ENCODE measurements at places on chromosomes 4 and X.

- no peak for DNase-seq
These were observed 18.6 kb upstream of the TEX13B start for GRCh38 chrX:108000751-108001150.

DNA sequence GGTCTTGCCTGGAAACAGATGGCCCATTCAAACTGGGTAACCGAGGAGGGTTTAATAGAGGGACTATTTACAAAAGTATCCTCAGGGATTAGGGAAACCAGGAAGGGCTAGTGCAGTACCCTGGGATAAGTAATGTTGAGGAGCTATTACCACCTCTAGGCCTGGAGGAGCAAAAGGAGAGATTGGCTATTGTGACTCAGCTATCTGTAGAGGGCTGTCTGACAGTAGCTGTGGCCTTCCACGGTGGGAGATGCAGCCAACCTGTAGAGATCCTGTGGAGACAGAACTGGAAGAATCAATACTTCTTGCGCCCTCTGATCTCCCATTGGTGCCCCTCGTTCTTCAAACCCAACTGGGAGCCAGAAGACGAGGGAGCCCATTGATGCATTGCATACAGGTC, 34.1 kb upstream of the RPS6KA3 start:
- no peak for DNase-seq

DNA sequence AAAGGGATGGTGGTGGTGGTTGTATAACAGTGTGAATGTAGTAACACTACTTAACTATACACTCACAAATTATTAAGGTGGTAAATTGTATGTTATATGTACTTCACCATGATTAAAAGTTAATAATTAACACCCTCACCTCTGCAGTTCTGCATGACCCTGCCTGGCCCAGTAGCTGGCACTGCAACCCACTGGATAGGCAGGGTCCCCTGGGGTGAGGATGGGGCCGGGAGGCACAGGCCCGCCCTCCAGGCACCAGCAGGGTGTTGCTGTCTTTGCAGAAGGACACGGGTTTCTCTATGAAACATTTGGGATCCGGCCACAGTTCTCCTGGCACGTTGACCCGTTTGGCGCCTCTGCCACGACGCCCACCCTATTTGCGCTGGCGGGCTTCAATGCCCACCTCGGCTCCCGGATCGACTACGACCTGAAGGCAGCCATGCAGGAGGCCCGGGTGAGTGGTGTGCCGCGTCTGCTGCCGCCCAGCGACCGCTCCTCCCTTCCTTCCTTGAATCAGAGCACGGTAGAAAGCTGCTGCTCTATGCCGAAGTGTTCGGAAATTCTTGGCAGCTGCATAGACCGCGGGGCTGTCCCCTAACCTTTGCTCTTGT, 11.8 kb downstream of the MAN2B2 start:
- no peak for DNase-seq

DNA sequence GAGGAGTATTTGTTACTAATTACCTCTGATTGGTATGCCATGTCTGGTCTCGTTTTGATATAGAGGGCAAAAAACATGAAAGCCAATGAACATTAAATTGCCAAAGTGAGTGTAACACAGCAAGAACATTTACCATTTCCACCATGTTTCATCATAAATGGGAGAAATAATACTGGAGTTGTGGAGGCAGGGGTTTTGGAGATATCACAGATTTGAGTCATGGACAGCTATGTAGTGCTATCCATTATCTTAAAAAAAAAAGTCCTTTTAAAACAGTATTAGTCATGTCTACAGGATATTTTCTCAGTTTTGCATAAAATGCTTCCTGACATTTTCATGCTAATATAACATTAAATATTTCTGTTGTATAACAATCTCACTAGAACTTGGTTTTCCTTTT, 301.2 kb downstream of the IL1RAPL1 start:
- DNase-seq: no peak

GRCh38 chr4:145907390-145907789, 31.2 kb downstream of the ZNF827 start:
- no peak for DNase-seq

DNA sequence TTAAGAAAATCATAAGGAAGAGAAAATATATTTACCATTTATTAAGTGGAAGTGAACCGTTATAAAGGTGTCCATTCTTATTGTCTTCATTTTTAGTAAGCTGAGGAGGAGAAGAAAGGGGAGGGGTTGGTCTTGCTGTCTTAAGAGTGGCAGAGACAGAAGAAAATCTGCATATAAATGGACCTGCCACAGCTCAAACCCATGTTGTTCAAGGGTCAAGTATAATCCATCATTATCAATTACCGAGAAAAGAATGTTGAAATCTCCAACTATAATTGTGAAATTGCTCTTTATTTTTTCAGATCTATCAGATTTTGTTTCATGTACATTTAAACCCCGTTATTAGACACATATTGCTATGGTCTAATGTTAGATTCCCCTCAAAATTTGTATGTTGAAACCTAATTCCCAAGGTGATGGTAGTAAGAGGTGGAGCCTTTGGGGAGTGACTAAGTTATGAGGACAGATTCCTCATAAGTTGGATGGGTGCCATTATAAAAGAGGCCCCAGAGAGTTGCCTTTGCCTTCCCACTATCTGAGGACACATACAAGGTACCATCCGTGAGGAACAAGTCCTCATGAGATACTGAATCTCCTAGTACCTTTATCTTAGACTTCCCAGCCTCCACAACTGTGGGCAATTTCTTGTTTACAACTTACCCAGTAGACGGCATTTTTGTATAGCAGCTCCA, 58.5 kb upstream of the SMAD1 start:
- DNase-seq: no peak

DNA sequence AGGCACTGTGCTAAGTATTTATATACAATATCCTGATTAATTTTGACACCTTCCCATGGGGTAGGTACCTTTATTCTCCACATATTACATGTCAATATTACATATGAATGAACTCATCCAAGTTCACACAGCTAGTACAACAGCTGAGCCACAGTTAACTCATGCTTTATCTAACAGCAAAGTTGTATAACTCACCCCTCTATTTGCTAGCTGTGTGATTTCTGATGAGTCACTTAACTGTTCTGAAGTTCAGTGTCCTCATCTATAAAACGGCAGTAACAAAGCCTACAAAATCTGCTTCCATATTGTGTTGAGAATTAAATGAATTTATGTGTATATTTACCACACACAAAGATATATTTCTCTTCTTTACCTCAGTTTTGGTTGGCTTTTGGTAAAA, 48.2 kb upstream of the KDR start:
- DNase-seq: no peak

- no peak for DNase-seq
These were observed 359.2 kb downstream of the EPHA5 start for GRCh38 chr4:65311120-65311519.

DNA sequence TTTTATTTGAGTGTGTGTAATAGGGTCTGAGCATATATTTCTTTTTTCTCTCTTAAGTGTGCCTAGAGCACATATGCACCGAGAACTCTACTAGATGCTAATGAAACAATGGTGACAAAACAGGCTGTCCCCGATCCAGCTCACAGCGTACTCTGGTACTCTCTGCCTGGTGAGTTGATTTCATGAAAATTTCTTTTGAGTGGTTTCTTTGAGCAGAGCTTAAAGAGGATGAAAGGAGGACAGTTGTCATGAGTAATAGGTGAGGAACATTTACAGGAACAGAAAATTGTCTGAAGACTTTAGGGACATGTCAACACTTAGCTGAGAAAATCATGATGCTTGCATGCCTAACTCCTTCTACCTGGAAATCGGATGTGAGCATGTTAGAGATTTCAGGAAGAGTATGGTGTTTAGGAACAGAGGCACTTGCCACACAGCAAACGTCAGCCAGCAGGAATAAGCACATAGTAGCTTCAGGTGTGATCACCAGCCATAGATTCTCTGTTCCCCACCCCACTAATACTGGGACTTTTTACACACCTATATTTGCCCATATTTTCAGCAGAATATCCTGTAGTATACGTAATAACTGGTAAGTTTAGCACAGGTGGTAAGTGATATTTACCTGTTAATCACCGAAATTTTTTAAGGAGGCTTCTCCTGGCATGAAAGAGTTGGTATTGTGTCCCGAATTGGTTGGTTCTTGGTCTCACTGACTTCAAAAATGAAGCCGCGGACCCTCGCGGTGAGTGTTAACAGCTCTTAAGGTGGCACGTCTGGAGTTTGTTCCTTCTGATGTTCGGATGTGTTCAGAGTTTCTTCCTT, 111.1 kb downstream of the ZNF330 start:
- no peak for DNase-seq

DNA sequence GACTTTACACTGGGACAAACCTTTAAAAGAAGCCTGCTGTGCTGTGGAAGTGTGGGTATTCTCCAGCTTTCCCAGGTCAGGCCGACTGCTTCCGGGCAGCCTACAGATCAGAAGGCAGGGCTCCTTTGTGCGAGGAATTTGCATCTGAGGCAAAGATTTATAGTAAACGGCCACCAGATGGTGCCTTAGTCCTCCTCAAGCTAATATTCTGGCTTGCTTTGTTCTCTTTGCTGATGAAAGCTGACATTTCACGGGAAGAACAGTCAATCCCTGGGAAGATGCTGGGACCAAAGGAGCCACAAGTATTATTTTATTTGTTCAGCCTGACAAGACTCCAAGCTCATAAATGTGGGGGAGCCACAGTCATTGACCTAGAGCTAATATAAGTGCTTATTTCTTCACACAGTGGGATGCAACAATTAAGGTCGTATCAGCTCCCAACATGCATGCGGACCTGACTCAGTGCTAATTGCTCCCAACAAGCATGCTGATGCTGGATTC, 120.7 kb upstream of the TRIM2 start:
- peak; percentile 55 for DNase-seq

All from kidney epithelial cell (primary cell).